ENCODE measurements at places on chromosomes 6 and 20.
A peak's percentile ranks its signal among the peaks of the same experiment; 100 is the strongest.

- DNase-seq, result peak; percentile 73
Observed at GRCh38 chr6:13445005-13445743, 42.2 kb downstream of the GFOD1 start.

DNA sequence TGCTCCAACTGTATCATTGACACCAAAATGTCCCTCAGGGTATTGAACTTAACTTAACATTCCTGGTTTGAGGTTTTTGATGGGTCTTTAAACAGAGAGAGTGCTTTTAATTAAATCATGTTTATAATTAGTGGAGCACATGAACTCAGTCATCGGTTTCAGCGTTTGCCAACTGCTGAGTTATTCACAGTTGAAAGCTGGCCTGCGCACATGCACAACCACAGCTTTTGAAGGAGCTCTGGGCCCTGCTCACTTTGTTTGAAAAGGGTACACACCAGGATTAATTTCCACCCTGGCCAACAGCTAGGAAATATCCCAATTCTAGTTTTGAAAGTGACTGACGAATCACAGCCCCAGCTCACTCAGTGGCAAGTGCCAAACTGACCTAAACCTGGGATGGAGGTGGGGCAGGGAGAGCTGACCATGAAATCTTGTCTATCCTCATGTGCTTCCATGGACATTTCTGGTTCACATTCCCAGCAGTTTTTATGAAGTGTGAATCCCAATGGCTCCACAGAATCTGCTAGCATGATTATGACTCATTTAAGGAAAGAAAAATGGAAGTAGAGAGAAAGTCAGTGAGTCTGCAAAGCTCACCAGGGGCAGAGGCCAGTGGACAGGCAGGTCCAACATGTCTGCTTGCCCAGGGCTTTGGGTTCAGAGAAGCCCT is 247.8 kb downstream of the FNDC1 start:
- DNase-seq, result no peak

DNA sequence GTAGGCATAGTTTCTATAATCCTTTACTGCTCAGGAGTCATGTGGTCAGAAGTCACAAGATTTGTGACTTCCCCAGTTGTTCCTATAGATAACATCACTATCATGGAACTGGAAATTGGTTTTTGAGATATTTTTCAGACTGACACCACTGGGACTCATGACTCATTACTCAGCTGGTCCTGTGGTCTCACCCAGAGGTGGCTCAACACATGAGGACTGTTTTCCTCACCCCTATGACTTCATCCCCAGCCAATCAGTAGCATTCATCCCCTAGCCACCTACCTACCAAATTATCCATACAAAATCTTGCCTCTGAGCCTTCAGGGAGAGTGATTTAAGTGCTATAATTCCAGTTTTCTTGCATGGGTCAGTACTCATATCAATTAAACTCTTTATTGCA is 1217.7 kb downstream of the EPHA7 start:
- no peak for DNase-seq

DNA sequence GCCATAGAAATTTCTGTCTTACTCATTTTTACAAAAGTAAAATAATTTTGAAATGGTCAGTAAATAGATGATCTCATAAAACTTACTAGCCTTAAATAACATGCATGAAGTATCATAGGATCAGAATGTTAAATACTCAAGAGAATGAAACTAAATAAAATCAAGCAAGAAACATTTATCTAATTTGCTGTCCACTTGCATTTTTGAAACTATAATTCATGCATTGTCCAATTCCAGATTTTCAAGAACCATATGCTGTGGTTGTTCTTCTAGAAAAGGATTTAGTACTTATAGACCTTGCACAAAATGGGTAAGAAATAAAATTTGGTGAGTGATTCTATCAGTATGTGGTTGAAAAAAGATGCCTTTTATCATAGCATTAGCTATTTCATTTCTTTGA is 107.0 kb downstream of the STXBP5 start:
- no peak for DNase-seq

DNA sequence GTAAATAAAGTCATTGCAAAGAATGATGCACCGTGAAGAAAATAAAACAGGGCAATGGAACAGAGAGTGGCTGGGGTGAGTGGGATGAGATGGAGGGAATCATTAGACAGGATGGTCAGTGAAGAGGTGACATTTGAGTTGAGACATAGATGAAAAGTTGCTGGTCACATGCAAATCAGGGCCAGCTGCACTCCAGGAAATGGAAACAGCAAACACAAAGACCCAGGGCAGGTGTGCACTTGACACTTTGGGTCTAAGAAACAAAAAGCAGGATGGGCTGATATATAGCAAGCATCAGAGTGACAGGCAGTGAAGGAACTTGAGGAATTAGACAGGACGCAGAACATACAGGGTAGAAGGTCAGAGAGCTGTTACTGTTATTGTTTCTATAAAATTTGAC is 171.5 kb upstream of the RIPOR2 start:
- DNase-seq, result no peak

GRCh38 chr6:42331019-42331418 is 113.4 kb upstream of the MRPS10 start:
- no peak for DNase-seq

GRCh38 chr6:167125855-167126349 is 3.0 kb downstream of the CCR6 start:
- DNase-seq, result no peak

All from HL-60 (cell line).